ENCODE measurements at places on chromosomes 3 and 15.

- peak; percentile 48 for DNase-seq
These were observed 441 bp upstream of the UCN2 start for GRCh38 chr3:48564022-48564421.

DNA sequence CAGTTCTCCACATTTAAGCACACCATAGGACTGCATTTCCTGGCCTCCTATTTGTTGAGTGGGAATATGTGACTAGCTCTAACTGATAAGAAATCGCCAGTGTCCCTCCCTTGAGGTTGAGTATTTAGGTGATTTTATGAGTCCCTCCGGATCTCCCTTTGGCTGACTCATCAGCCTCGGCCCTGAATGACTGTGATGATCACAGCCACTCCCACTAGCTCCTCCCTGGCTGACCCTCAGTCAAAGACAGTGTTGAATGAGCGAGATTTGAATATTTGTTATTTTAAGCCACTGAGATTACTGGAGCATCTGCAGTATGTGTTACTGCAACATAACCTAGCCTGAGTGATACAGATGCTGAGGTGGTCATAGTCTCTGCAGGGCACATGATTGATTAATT lies 515.3 kb downstream of the EPHB1 start:
- DNase-seq = no peak

- no peak for DNase-seq
These were observed 30.3 kb upstream of the SEMA3F start for GRCh38 chr3:50124800-50125178.

GRCh38 chr3:36302626-36303025 lies 77.7 kb upstream of the STAC start:
- DNase-seq = no peak

- DNase-seq = no peak
These were observed 76.9 kb upstream of the IGSF10 start for GRCh38 chr3:151537726-151538125.

DNA sequence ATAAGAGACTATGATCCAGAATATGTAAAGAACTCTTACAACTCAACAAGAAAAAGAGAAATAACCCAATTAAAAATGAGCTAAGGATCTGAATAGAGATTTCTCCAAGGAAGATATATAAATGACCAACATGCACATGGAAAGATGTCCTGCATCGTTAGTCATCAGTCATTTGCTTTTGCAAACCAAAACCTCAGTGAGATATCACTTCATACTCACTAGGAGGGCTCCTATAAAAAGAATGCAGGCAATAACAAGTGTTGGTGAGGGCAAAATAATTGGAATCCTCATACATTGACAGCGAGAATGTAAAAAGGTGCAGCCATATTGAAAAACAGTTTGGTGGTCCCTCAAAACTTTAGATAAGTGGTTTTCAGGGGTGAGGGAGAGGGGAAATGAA lies 56.9 kb downstream of the EXOG start:
- DNase-seq = no peak

DNA sequence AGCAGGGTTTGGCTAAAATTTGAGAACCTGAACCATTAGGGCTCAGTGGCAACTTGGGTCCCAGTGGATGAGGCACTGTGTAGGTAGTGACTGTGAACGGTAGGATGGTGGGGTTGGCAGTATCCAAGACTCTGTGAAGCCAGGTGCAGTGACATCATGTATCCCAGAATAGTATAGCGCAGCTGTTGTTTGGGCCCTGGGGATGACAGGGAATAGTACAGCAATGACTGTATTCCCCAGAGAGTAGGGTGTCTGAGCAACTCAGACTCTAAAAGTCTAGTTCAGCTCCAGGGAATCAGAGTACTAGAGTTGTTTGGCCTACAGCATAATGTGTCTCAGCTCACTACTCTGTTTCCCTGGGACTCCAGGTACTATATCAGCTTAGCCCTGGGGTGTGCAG lies 20.7 kb upstream of the PPP2R3A start:
- no peak for DNase-seq

- DNase-seq = no peak
These were observed 721 bp downstream of the ATR start for GRCh38 chr3:142577696-142578328.

GRCh38 chr15:86615411-86615810 lies 535.7 kb downstream of the AGBL1 start:
- no peak for DNase-seq

DNA sequence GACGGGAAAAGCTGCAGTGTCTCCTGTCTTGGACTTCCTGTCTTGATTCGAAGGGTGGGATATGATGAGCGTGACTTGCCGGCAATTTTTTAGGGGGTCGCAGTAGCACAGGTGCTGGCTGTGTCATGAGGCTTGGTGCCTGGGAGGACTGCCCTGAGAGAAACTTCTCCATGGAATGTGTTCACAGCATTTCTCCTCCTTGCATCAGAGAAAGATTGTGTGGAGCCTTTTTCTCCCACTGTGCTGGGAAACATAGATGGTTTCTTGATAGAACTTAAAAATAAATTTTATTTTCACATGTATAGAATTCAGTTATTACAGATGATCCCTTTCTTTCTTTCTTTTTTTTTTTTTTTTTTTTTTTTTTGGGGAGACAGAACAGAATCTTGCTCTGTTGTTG lies 121.4 kb downstream of the KLHL25 start:
- no peak for DNase-seq
